ENCODE measurements at places on chromosomes 1 and 21.

- DNase-seq, result no peak
These were observed 185.3 kb upstream of the USP24 start for GRCh38 chr1:55400508-55400907.

DNA sequence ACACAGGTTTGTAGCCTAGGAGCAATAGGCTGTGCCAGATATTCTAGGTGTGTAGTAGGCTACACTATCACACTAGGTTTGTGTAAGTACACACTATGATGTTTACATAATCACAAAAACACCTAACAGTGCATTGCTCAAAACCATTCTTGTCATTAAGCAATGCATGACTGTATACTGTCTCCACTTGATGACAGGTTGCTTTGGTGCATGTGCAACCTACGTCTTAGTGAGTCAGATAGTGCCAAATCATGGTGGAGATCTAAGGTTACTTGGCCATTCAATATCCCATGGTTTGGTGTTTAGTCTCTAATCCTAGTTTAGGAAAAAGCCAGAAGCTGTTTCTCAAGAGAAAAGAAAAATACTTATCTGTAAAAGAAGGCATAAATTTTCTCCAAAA is 181.1 kb downstream of the KCNK2 start:
- no peak for DNase-seq

DNA sequence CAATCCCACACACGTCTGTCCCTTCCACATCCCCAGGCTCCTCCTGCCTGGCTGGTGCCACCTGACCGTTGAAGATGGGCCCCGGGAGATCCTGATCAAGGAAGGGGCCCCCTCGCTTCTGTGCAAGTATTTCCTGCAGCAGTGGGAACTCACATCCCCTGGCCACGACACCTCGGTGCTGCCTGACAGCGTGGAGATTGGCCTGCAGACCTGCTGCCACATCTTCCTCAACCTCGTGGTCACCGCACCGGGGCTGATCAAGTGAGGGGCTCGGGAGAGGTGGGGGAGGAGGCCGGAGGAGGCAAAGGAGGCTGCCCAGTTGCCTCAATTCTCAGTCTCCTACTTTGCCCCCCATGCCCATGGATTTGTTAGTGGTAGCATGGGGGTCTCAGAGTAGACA is 5.6 kb downstream of the NCDN start:
- DNase-seq, result no peak

GRCh38 chr21:38766987-38767722 is 38.6 kb upstream of the ETS2 start:
- peak; percentile 54 for DNase-seq

- DNase-seq, result no peak
These were observed 30.1 kb downstream of the CAMK1G start for GRCh38 chr1:209613400-209614150.

- DNase-seq, result no peak
These were observed 278.8 kb downstream of the ASTN1 start for GRCh38 chr1:176885751-176886150.

GRCh38 chr1:162172311-162173102 is 103.0 kb downstream of the NOS1AP start:
- DNase-seq, result no peak

DNA sequence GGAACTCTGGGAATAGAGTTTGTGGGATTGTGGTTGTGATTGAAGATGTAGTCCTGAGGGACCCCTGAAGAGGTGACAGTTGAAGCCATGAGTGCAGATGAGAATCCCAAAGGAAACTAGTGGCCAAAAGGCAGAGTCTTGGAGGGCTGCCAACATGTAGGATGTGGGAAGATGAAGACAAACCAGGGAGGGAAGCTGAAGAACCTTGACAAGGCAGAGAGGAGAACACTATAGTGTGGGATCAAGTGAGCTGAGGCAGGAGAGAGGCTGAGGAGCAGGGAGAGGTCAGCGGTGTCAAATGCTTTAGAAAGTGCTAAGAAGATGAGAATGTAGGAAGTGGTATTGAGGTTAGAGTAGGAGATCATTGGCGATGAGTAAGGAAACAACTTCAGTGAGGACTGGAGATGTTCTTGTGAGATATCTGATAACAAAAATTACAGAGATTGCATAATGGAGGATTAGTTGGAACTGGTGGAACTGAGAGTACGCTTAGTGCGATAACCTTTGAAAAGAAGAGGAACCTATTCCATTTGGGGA is 88.5 kb upstream of the VCAM1 start:
- no peak for DNase-seq

- DNase-seq, result no peak
These were observed 54.9 kb downstream of the AHDC1 start for GRCh38 chr1:27548858-27549719.

DNA sequence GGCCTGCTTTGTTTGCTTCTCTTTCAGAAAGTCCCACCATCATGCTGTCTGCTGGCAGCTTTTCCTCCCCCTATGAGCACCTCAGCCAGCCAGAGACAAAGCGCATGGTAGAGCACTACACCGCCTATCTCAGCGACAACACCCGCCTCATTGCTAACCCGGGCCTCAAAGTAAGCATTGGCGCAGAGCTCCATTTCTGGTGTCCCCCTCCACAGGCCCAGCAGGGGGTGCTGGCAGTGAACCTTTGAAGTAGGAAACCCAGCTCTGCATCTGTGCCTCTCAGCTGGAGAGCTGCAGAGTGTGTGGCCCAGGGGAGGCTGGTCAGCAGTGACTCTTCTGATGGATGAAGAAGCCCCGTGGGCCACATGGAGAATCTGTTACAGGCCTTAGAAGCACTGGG is 81.2 kb upstream of the RAVER2 start:
- peak; percentile 19 for DNase-seq

- no peak for DNase-seq
These were observed 478.5 kb downstream of the ADGRL2 start for GRCh38 chr1:82279241-82279640.

All from stimulated activated naive CD8-positive, alpha-beta T cell treated with anti-CD3 and anti-CD28 coated beads, Interleukin-15, Interleukin-2, amounts not matched to agents 100 U/mL and 50 U/mL, for 24 hours (primary cell).